ENCODE measurements at places on chromosomes 11 and 22.

- no peak for DNase-seq
Observed at GRCh38 chr11:44695169-44695833, 31.5 kb upstream of the TSPAN18 start.

DNA sequence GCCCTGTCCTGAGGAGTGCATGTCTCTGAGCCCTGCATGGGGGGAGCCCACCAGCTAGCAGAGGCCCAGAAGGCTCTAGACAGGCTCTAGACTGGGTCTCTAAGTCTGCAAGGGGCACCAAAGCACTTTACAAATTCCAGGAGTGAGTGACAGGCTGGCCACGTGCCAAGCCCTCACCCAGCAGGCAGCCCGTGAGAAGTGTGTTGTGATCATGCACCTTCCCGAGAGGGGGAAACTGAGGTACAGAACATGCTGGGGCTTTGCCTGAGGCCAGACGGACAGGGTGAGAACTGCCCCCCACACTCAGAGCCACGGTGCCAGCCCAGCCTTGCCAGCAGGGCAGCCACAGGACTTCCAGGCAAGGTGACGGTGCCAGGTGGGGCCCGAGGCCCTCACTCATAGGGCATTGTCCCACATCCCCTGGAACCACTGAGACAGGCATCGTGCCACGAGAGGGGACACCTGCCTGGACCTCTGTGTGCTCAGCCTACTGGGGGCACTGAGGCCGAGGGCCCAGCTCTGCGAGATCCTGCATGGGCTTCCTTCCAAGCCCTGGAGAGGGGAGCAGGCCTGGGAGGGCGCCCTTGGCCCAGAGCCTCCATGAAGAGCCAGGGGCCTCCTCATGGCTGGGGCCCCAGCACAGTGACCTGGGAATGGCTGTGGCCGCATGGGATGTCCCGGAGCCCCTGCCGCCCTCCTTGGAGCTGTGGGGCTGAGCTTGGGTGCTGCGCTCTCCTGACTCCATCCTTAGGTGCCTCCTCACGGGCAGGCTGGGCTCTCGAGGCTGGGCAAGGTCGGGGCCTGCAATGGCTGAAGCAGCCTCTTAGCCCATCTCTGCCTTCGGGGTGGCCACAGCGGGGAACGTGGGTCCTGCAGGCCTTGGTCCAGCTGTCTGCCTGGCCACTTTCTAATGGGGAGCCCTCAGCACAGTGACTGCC lies 121.5 kb downstream of the KCNQ1OT1 start:
- DNase-seq = no peak

GRCh38 chr22:43858156-43858895 lies 4.0 kb downstream of the SULT4A1 start:
- DNase-seq = no peak

DNA sequence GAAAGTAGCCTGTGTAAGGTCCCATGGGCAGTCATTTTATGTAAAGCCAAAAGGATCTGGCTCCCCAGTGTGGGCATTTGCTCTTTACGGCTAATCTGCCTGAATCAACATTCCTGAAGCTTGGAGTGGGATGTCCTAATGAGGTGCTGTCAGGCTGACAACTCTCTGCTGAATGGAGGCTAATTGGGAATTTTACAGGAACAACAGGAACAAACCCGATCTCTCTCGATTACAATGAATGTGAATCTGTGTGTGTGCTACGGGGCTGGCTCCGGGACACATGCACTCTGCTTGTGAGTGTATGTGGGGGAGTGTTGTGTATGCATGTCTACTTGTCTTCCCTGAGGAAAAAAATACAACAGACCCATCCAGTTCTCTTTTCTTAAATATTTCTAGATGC lies 415.2 kb downstream of the TENM4 start:
- no peak for DNase-seq

GRCh38 chr11:116283300-116283699 lies 489.5 kb downstream of the BUD13 start:
- no peak for DNase-seq

DNA sequence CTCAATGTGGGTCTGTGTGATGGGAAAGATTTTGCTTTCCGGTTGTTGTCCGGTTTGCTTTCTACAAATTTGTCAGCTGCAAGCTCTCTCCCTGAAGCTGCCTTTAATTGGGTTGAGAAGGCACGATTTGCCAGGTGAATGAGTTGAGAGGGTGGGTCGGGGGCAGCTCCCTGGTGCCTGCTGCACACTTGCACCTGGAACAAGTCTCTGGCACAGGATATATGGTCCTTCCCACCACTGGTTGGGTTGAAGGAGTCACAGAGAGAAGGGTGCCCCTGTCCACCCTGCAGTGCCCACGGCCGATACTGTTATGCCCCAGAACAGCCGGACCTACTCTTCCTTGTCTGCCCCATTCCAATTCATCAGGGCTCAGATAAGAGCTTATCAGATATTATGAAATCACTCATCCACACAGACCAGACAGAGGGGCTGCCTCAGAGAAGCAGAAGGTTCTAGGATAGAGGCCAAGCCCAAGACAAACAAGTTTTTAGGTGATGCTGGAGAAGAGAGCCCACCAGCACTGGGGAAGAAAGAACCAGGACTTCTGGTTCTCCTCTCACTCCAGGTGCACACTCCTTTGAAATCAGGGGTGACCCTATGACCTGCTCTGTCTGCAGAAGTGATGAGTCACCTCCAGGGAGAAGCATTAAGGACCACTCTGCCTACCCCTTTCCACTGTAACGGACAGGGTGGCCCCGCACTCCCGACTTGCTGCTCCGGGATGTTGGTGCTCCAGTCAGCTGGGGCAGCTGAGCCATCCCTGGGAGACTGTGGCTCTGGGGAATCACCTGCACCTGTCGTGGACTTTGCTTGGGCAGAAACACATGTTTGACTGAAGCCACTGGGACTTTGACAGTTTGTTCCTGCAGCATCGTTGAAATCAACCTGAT lies 45.3 kb downstream of the RTL6 start:
- DNase-seq = no peak

DNA sequence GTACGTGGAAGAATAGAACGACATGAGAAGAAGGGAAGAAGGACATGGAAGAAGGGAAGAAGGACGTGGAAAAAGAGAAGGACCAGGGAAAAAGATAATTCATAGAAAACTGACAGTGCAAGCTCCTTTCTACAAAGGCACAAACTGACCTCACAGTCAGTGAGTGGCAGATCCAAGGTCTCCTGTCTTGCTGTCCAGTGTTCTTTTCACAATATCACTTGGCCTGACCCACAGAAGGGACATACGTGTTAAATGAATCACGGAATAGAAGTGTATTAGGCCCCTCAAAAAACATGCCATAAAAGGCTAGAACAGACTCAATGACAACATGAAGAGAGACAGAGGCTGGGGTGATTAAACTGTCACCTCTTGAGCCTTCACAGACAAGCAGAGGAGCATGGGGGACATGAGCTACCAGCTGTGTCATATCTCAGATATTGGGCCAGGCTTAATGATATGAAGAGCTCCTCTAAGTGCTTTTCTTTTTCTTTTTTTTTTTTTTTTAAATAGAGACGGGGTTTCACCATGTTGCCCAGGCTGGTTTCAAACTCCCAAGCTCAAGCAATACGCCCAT lies 4.6 kb downstream of the ASCC2 start:
- DNase-seq = no peak

GRCh38 chr11:416757-417621 lies 2.2 kb upstream of the SIGIRR start:
- no peak for DNase-seq

- DNase-seq = no peak
Observed at GRCh38 chr11:95684701-95685100, 104.9 kb downstream of the FAM76B start.

DNA sequence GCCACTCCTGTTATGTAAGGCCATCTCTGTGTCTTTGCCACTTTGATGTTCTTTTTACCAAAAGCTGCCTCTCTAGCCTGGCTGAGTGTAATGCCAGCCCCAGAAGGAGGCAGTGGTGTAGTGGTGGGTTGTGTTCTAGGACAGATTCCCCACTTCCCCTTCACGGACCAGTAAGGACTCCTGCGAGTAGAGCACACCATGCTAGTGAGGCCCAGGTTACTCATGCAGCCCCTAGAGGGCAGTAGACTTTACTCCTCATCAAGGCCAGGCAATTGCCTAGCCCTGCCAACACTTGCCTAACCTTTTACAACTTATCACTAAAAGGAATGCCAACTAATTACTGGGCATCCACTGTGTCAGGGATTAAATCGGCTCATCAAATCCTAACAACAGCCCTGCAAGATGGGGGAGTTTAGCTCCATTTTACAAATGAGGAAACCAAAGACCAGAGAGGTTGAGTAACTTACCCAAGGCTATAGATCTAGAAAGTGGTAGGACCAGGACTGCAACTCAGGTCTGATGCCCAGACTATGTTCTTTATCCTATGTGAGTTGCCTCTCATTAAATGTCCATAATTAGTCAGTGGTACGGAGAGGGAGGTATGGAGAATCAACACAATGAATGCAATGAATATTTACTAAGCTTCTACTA lies 75.3 kb downstream of the APIP start:
- no peak for DNase-seq

GRCh38 chr11:63978551-63979239 lies 4.3 kb downstream of the COX8A start:
- no peak for DNase-seq

DNA sequence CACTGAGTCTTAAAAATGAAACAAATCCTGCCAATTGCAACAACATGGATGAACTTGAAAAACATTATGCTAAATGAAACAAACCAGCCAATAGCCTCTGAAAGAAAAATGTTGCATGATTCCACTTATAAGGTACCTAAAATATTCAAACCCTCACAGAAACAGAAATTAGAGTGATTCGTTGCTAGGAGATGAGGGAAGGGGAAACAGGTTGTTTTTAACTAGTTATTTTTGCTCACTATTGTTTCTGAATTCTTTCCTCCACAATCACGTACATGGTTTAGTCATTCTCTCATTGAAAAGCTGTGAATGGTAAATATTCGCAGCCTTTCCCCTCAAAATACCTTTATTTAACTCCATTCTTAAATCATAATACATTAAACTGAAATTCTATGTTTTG lies 14.0 kb upstream of the TYR start:
- no peak for DNase-seq

- DNase-seq = no peak
Observed at GRCh38 chr11:104830508-104830907, 67.8 kb downstream of the CASP12 start.

DNA sequence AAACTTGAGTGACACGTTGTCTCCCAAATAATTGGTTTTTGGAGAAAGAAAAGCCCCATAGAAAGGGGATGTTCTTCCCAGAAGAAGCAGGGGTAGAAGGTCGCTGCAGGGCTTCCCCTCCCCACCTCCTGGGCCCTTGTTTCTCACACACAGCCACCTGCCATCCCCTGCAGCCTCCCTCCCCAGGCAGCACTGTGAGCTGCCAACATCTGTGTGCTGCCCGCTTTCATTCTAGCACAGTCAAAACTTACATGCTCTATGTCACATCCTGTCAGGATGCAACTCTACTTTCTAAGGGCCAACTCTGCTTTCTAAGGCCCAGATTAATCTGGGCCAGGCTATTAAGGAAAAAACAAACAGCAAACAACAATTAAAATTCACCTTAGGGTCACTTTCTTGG lies 309.4 kb upstream of the ZC3H12C start:
- DNase-seq = no peak

DNA sequence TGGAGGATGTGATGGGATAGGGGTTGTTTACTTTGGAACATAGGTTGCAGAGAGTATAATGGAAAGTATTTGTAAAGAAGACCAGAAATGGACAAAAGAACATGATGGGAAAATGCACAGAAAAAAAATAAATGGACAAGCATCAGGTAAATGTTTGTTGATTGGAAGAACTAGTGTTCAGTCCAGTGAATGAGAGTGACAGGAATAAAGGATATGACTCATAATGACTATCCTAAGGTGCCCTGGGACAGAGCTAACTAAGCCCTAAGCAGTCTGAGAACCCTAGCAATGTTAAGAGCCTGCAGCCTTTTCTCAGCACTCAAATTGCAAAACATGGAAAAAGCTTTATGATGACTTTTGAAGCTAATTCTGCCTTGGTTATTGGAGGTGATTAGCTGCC lies 732.8 kb upstream of the ANO5 start:
- no peak for DNase-seq

DNA sequence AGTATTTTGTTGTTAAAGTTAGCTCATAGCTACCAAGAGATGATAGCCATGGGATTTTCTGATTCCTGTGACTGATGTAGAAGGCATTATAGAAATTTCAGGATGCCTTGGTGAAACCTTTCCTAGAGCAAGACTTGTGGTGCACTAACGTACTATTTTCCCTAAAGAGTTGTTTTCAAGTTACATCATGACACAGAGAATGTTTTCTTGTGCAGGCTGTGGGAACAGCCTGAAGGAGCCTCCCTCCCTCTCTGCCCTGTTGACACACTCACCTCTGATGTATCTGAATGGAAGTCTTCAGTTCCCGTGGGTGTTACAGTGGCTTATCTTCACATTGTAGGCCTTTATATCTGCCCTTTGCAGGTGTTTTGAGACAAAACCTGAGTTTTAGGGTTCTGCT lies 121.6 kb downstream of the LDLRAD3 start:
- no peak for DNase-seq

DNA sequence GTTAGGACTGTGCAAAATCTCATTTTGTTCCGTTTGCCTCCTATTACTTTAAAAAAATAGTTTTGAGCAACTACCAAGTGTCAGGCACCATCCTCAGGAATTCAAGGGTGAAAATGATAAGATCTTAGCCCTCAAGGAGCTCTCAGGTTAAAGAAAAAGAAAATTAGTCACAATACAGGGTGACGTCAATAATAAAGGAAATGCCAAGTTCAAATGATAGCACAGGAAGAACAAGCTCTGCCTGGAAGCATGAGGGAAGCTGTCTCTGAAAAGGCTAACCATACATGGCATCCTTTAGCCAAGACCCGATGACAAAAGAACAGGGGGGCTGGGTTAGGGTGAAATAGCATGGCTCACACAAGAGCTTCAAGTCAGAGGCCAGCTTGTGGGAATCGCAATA lies 11.1 kb upstream of the MPZL2 start:
- no peak for DNase-seq

DNA sequence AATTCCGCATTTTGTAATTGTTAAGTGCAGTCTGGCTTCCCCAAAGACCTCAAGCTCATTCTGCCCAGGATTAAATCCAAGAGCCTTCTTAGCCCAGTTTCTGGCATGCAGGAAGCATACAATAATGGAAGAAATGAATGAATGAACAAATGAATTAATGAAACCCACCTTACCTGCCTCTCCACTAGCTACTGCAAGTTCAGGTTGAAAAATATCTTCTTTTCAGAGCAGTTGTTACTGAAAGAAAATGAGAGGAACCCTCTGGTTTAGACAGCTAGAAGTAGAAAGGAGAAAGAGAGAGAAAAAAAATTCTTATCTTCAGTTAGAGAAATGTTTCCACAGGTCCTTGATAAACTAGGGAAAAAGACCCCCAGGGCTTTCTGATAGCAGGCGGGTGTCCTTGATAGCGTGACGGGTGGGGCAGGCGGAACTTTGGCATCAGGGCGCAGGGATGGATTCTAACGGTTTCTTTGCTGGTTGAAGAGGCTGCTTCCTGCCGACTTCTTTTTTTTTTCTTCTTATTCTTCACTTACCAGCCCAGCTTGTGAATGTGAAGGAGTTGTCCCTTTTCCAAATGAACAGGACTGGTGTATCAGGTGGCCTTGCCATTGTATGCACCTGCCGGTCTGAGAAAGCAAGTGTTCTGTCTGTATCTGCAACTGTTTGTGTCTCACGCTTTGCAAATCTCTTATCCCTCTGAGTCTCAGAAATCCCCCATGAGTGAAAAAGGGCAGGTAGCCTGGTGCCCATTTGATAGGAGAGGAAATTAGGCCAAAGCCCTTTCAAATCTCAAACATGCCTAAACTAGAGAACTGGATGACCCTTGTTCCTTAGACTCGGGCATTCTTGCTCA lies 10.0 kb downstream of the LMO2 start:
- DNase-seq = no peak
